ENCODE measurements at places on chromosomes 13 and 19. TPM values are rescaled to one million over a fixed set of nuclear protein-coding genes. Genes with fewer than 3 reads are reported as not detected.

Gene PALM
- not detected for polyA plus RNA-seq

Gene UFM1
- polyA plus RNA-seq, result 36.0 TPM

Gene GPC6
- polyA plus RNA-seq, result not detected

Gene APC2
- polyA plus RNA-seq, result not detected

Gene GIPR
- not detected for polyA plus RNA-seq

Gene IZUMO2
- not detected for polyA plus RNA-seq

Gene ZNF699
- polyA plus RNA-seq, result 2.9 TPM

Gene NPAS1
- polyA plus RNA-seq, result not detected

Gene RAB3A
- 8.7 TPM for polyA plus RNA-seq

Gene TBC1D4
- polyA plus RNA-seq, result 6.7 TPM

Gene SELENOV
- not detected for polyA plus RNA-seq

Gene LSM14A
- polyA plus RNA-seq, result 91.8 TPM

Gene LILRB3
- 104 TPM for polyA plus RNA-seq

Gene C5AR2
- polyA plus RNA-seq, result 4.3 TPM

Gene PNMA8A
- not detected for polyA plus RNA-seq

Gene NRTN
- 0.15 TPM for polyA plus RNA-seq

Gene TGFBR3L
- polyA plus RNA-seq, result not detected

Gene ZNF136
- polyA plus RNA-seq, result 5.8 TPM

Gene ZIK1
- 0.67 TPM for polyA plus RNA-seq

Gene ZNF154
- polyA plus RNA-seq, result 0.52 TPM

Gene DIRAS1
- not detected for polyA plus RNA-seq

Gene ZNF490
- 2.7 TPM for polyA plus RNA-seq

Gene KLK3
- not detected for polyA plus RNA-seq

Gene ONECUT3
- polyA plus RNA-seq, result not detected

Gene PEX11G
- 3.0 TPM for polyA plus RNA-seq

Gene PRDX2
- 46.7 TPM for polyA plus RNA-seq

Gene TINCR
- polyA plus RNA-seq, result not detected

Gene FFAR3
- 1.2 TPM for polyA plus RNA-seq

Gene OR7E24
- not detected for polyA plus RNA-seq

Gene DAND5
- not detected for polyA plus RNA-seq

Gene NCCRP1
- polyA plus RNA-seq, result not detected

Gene TNNT1
- polyA plus RNA-seq, result 41.9 TPM

Gene C1QTNF9
- not detected for polyA plus RNA-seq

Gene ZNF850
- polyA plus RNA-seq, result 0.08 TPM

Gene OR7G2
- polyA plus RNA-seq, result not detected

Gene ZNF560
- not detected for polyA plus RNA-seq

Gene UPF1
- 47.5 TPM for polyA plus RNA-seq

Gene TTC9B
- not detected for polyA plus RNA-seq

Gene PALM3
- not detected for polyA plus RNA-seq

Gene SIGLEC12
- 1.8 TPM for polyA plus RNA-seq

Gene CDX2
- polyA plus RNA-seq, result not detected

Gene FGF22
- polyA plus RNA-seq, result not detected

Gene PDX1
- not detected for polyA plus RNA-seq

Gene KCNC3
- 0.04 TPM for polyA plus RNA-seq

Gene ZNF417
- 0.39 TPM for polyA plus RNA-seq

Gene SULT2B1
- polyA plus RNA-seq, result 0.09 TPM

Gene BABAM1
- 106 TPM for polyA plus RNA-seq

Gene SLC7A10
- not detected for polyA plus RNA-seq

Gene RASIP1
- not detected for polyA plus RNA-seq

All from CD14-positive monocyte (primary cell).